ENCODE measurements at places on chromosomes 3 and 15.

- no peak for DNase-seq
These were observed 6.0 kb downstream of the HEMK1 start for GRCh38 chr3:50575372-50575771.

GRCh38 chr15:74422652-74423430, 10.9 kb downstream of the SEMA7A start:
- DNase-seq = no peak

- no peak for DNase-seq
These were observed 503.6 kb downstream of the UNC13C start for GRCh38 chr15:54481819-54482218.

GRCh38 chr3:144810160-144810559, 838.5 kb downstream of the DIPK2A start:
- DNase-seq = peak; percentile 48

- DNase-seq = no peak
These were observed 32.7 kb upstream of the RPS17 start for GRCh38 chr15:82572986-82573385.

DNA sequence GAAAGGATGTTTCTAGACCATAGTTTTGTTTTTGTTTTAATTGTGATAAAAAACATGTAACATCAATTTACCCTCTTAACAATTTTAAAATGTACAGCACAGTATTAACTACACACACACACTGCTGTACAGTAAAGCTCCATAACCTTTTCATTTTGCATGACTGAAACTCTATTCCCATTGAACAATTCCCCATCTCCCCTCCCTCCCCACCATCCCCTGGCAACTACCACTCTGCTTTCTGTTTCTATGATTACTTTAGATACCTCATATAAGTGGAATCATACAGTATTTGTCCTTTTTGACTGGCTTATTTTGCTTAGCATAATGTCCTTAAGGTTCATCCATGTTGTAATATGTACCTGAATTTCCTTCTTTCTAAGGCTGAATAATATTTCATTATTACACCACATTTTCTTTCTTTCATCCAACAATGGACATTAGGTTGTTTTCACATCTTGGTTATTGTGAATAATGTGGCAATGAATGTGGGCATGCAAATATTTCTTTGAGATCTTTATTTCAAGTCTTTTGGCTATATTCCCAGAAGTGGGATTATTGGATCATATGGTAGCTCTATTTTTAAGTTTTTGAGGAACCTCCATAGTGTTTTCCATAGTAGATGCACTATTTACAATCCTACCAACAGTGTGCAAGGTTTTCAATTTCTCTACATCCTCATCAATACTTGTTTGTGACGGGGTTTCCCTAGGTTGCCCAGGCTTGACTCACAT, 10.7 kb downstream of the CHST14 start:
- no peak for DNase-seq

GRCh38 chr3:3201611-3202010, 22.1 kb upstream of the CRBN start:
- DNase-seq = peak; percentile 26

DNA sequence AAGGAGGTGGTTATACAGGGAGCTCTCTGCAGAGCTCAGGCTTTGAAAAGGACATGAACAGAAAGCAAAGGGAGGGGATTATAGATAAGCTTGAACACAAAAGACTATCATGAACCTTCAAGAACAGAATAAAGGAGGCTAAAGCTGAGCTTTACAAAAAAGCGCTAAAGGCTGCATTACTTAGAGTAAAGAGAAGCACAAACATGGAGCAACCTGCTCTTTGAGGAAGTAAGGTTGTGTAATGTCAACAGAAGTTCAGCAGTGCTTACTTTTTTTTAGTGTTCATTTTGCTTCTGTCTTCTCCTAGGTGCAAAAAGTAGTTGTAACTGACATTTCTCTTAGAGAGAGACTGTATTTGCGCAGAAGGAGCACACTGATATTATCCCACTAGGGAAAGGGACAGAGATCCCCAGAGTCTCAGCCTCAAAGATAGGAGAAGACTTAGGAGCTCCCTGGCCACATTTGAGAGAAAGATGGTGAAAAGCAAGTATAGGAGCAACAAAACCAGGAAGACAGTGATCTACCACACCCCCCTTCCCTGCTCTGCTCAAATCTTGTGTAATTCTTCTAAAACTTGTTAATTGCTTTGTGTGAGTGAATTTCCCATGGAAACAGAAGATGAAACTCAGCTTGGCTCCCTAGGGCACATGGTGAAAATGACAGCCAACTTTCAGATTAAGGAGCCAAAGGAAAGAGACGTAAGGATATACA, 54.7 kb downstream of the QTRT2 start:
- DNase-seq = no peak

DNA sequence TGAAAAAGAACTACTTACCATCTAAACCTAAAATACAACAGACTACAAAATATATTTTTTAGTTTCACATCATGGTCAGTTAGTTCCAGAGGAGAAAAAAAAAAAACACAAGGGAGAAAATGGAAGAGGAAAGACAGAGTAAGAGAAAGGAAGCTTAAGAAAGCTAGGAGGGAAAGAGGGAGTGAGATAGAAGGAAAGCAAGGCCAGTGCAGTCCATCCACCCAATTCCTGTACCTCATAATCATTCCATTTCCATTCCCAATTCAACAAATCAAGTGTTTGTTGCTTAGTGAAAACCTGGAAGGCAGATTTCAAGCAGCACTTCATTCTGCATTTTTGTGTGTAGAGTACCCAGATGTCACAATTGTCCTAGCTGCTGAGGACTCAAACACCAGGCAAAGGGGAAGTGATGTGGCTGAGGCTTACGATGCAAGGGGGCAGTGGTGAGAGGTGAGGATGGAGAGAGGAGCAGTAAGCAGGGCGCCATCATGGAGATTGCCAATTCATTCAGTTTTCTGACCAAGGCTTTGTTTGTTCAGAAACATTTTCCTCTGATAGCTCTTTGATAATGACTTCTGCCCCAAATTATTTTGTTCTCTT, 83.6 kb upstream of the GSK3B start:
- no peak for DNase-seq

- no peak for DNase-seq
These were observed 327.3 kb downstream of the GBE1 start for GRCh38 chr3:81434161-81434560.

- DNase-seq = no peak
These were observed 73.5 kb downstream of the GOLGA8G start for GRCh38 chr15:28459279-28459678.

GRCh38 chr3:169405076-169405475, 258.4 kb downstream of the MECOM start:
- DNase-seq = no peak

- DNase-seq = no peak
These were observed 2.3 kb downstream of the SHOX2 start for GRCh38 chr3:158103887-158104327.

DNA sequence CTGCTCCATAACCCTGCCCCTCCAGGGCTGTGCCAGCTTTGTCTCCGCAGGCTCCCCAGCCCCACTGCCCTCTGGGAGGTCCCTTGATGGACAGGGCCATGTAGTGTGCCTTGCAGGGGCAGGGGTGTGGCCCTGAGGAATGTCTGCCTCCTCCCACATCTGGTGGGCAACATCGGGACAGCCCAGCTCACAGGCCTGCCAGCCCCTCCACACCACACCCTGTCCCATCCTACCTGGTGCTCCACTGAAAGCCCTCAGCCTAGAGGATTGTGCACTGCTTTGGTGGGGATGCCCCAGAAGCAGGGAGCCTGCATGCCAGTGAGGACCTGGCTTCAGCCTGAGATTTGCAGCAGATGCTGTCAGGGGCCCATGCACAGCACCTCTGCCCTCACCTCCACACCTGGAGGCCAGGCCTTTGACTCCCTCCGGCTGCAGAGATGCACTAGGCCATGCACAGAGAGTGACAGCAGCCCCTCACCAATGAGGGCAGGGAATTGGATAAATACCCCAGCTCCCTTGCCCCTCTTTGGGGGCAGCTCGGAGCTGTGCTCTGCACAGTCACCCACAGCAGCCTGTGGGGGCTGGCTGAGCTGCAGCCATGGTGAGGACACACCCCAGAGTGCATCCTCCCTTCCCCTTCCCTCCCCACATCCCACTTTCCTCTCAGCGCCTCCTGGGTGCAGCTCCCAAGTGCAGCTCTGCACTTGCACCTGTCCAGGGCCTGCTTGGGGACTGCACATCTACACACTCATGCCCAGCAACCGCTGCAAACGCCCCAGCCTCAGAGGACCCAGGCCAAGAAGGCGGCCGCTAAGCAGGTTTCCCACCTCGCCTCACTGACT, 2.7 kb downstream of the C3orf22 start:
- no peak for DNase-seq

DNA sequence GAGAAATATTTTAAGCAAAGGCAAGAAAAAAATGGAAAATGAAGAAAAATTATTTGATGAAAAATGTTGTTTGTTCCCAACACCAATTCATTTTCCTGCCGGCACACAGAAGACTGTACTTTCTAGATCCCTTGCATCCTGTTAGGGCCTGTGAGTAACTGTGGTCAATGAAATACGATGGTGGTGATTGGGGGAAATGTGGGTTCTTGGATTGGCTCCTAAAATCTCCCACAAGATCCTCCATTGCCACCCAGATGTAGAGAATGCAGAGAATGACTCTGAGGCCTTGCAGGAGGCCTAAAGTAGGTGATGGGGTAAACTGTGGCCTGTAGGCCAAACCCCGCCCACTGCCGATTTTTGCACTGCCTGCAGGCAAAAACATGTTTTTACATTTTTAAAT, 46.3 kb upstream of the C3orf70 start:
- DNase-seq = no peak

- DNase-seq = no peak
These were observed 78.0 kb downstream of the TGFBR2 start for GRCh38 chr3:30684356-30684755.

DNA sequence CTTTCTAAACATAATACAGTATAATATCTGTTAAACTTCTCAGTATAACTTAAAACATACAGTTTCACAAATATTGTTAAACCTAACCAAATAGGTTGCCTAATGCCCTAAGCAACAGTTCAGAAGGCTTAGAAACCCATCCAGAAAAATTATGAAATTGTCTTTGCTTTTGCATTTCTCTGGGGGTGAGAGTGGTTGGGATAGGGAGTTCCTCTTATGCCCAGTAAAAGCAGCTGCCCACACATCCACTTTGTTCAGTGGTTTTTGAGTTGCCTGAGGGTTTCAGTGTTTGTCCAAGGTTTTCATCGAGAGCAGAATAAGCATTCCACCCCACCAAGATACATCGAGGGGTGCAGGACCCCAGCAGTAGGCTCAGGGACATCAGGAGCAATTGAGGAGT, 179.4 kb downstream of the CDIN1 start:
- DNase-seq = no peak

DNA sequence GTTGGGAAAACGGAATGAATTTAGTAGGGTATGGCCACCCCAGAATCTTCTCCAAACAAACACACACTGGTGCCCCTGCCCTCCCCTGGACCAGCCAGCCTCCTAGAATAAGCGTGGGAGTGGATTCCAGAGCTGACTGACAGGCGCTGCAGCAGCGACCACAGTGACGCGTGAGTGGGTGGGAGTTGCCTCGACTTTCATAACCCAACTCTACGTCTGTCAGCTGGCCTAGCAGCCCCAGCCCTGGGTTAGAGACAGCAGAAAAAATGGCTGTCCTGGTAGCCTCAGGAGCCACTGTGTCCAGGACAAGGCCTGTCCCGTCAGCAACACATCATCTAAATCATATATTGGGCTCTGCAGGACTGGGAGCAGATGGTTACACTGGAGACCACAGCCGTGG, 10.0 kb downstream of the PLA2G4B start:
- DNase-seq = no peak

- no peak for DNase-seq
These were observed 276.7 kb downstream of the CHL1 start for GRCh38 chr3:473033-473800.

- DNase-seq = no peak
These were observed 27.6 kb downstream of the FOXL2 start for GRCh38 chr3:138919325-138919724.

DNA sequence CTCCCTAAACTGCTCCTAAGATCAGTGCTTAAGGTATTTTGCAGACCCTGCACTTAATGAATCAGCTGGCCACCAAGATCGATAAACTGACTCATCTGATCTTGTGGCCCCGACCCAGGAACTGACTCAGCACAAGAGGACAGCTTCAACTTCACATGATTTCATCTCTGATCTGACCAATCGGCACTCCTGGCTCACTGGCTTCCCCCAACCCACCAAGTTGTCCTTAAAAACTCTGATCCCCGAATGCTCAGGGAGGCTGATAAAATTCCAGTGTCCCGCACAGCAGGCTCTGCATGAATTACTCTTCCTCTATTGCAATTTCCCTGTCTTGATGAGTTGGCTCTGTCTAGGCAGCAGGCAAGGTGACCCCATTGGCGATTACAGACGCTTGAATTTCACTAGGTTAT, 13.5 kb downstream of the HTR3E start:
- no peak for DNase-seq

DNA sequence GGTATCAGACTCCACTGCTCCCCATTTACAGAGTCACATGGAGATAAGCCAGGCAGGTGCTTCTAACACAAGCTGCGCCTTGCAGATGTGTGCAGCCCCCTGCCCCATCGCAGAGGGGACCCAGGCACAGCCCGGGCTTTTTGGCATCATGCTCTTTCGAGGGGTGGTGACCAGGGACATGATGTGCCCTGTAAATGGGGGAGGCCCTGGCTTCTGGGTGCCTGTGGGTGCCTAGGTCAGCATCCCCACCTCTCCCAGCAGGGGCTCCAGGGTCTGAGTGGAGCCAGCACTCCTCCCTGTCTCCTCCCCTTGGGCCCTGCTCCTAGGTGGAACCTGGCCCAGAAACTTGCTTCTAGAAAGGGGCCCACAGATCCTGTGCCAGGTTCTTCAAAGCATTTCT, 15.2 kb downstream of the TRPM1 start:
- DNase-seq = no peak

DNA sequence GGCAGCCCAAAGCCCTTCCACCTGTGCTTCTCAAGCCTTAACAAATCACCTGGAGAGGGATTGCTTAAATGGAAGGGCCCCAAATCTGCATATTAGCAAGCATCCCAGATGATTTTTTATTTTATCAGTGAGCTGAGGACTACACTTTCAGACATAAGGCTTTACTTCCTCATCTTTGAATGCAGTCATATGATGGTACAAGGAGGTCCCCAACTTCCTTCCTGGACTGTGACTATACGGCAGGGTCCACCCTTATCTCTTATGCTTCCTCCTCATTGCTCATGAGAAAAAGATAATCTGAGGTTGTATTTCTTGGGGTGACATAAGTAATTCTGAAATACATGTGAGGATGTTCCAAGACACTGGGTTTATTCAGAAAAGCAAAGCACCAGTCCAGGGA, 13.7 kb upstream of the HEG1 start:
- no peak for DNase-seq

- no peak for DNase-seq
These were observed 6.3 kb upstream of the HEXA start for GRCh38 chr15:72382146-72382545.

GRCh38 chr3:43434431-43434830, 148.1 kb downstream of the SNRK start:
- no peak for DNase-seq

DNA sequence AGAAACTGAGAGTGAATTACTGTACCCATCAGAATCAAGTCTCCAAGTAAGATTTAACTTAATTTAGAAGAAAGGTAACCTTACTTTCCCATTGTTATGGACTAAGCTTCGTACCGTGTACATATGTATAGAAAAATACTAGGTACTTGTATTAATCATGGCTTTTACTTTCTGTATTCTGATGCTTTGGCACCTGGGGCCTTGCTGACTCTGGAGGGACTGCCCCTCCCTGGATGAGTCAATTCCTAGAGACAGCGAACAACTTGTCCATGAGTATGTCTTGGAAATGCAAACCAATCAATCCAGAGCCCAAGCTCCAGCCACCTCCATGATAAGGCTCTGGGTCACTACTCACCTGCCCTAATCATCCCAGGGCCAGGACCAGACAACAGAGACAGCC, 50.0 kb upstream of the DGKG start:
- no peak for DNase-seq

GRCh38 chr3:69649120-69650065, 89.9 kb upstream of the MITF start:
- DNase-seq = no peak
